RWPE1 (cell line): ENCODE measurements at places on chromosomes 16 and 17.

DNA sequence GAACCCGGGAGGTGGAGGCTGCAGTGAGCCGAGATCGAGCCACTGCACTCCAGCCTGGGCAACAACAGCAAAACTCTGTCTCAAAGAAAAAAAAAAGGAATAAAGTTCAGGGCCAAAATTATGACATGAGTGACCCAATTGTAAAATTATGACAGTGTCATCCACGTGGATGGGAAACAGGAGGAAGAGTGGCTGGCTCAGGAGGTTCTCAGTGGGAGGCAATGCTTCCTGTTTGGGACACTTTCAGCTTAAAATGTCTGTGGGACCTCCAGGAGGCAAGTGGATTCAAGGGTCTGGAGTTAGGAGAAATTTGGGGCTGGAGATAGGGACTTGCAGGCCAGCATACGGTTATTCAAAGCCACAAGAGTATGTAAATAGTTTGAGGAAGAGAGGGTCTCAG lies 8.0 kb upstream of the STX4 start:
- DNase-seq = no peak

GRCh38 chr16:87499189-87499486 lies 6.3 kb upstream of the ZCCHC14 start:
- no peak for DNase-seq

DNA sequence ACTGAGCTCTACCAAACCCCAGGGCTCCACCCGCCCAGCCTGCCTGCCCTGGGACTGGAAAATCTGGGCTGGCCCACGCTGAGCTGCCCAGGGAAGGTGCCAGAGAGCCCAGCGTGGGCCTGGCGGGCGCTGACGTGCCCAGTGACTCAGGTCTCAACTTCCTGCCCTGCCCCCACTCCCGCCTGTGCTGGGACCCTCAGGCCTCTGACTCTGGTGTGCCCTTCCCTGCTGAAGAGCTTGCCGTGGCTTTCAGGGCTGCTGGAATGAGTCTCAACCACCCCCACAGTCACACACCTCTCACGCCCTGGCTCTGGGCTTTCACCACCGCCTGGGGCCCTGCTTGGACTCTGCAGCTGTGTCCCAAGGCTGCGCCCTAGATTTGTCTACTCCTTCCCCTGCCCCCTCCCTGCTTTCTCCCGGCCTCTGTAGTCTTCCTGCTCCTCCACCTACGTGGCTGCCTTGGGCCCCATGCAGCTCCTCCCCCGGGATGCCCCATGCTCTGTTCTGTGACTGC lies 10.4 kb downstream of the LLGL1 start:
- DNase-seq = peak; percentile 82

GRCh38 chr16:57529391-57530103 lies 6.8 kb downstream of the CCDC102A start:
- DNase-seq = no peak

DNA sequence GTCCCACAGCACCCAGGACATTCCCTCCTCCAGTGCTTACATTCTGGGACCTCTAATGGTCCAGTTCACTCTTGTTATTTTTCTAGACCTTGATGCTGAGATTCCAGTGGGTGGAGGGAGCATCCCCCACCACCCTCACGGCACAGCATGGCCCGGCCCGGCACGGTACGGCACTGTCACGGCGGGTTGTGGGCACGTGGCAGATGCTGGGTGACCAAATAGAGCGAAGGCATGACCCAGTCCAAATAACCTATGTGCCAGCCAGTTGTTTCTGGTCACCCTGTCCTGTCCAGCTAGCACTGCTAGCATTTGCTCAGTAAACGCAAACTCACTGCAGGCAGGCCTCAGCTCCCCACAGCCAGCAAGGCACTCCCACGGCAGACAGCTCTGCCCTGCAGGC lies 204.7 kb downstream of the ENGASE start:
- no peak for DNase-seq

DNA sequence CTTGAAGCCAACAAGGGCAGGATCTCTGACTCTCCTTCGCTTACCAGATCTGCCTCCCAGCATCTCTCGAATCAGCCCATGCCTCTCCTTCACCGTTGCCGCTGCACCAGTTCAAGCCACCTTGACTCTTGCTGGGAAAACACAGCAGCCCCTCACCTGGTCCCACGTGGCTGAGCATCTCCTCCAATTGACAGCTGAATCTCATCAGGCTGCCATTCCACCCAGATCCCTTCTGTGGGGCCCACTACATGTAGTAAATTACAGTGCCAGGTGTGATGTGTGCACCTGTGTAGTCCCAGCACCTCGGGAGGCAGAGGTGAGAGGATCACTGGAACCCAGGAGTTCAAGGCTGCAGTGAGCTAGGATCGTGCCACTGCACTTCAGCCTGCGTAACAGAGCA lies 37.8 kb upstream of the C16orf78 start:
- DNase-seq = no peak

GRCh38 chr16:86725401-86725800 lies 147.1 kb downstream of the FOXL1 start:
- DNase-seq = no peak

- DNase-seq = no peak
These were observed 21.7 kb downstream of the MILR1 start for GRCh38 chr17:64470625-64471024.

- no peak for DNase-seq
These were observed 24.9 kb downstream of the ZC3H18 start for GRCh38 chr16:88595101-88595500.

DNA sequence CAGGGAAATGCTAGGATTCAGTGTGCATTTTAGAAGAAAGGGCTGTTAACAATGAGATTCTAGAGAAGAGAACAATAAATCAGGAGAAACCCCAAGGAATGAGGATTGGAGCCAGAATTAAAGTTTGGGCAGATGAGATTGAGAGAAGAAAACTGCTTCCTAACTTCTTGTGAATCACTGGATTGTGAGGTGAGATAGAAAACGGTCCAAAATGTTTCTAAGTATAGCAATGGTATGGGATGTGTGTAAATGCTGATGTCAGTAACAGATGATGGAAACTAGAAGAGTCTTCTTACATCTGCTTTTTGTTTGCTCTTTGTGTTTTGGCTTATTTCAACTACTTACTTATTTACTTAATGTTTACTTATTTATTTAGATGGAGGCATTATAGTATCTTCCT lies 123.0 kb downstream of the KCNJ2 start:
- DNase-seq = no peak

DNA sequence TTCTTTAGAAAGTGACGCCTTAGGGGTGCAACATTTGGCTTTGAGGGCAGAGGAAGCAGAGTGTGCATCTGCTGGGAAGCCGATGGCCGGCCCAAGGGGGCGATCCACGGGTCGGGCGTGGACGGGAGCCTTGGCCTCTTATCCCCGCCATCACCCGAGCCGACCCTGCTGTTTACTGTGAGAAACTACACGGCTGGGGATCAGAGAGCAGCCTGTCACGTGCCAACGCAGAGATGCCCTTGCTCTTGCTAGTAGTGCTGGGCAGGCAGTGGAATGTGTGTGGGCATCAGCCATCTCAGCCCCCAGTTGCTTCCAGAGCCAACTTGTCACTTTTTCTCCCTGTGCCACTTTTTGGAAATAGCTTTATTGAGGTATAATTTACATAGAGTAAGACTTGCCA lies 26.7 kb upstream of the ITGB4 start:
- no peak for DNase-seq

DNA sequence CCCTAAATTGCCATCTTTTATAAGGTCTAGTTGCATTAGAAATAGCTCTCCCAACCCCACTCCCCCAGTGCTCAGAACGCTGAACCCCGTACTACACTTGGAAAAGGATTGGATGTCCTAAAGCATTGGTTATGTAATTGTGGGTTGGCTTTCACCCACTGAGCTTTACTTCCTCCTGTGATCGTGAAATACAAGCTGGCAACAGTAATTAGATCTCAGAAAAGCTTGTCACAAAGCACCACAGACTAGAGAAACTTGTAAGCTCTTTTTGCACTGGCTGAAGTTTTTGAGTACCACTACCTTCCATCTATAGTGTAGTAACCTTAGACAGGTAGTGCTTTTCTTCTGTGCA lies 54.4 kb downstream of the SIAH1 start:
- no peak for DNase-seq

DNA sequence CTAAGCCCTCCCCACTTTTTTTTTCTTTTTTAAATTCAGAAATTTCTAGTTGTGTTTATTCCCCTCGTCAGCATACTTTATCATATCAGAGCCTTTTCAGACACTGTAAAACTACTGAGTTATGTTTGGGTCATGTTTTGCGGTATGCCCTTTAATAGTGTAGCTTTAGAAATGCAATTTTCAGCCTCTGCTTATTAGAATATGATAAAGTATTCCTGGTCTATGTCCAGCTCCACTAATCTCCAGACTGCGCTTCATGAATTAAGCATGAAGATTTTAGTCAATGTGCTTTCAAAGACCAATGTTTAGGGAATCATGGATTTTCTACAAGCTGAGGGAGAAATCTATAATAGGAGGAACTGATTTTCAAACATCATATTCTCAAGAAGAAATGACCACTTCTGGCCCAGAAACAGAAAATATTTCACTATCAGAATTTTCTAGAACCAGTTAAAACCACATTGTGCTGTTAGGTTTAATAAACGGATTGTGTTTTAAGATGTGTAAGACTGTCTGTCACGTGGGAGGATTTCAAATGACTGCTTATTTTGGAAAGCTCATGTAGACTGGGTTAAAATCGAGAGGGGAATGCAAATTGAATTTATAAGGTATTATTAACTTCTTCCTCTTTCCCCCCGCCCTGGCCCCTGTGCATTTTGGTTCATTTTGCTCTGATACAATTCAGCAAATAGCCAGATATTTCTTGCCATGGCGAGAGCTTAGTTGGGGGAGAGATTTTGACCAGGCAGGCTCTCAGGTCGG lies 498.5 kb downstream of the WWOX start:
- no peak for DNase-seq

- DNase-seq = no peak
These were observed 16.6 kb downstream of the TMEM204 start for GRCh38 chr16:1550069-1550468.

DNA sequence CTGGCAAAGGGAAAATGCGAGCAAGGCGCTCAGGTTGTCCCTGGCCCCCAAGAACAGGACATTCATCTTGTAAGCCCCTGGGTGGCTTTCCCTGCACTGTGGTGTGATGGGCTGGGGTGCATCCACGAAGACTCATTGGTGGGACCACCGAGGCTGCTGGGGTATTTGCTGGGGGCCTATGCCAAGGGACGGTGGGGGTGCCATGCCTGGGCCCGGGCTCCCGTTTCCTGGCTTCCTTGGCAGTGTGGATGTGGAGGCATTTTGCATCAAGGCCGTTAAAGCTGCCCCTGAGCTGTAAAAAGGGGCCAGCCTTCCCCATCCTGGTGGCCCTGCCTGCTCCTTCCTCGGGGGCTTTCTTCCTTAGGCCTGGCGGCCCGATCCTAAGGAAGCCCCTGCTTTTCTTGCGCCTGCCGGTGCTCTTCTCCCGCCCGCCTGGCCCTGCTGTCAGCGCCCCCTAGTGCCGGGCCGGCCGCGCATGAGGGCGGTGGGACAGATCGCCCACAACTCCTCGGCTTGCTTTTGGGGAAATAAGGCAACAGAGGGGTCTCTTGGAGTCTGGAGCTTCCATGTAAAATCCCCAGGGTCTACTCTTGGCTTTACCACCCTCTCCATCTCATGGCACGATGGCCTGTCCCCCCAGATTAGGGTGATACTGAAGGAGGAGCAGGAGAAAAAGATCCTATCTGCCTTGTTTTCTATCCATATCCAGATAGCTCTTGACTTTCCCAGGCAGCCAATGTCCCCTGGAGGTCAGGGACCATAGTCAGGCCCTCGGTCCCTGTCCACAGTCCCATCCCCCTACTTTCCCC lies 9.8 kb upstream of the TBX2 start:
- DNase-seq = no peak

GRCh38 chr16:47970291-47970931 lies 185.4 kb downstream of the ABCC12 start:
- DNase-seq = peak; percentile 34

DNA sequence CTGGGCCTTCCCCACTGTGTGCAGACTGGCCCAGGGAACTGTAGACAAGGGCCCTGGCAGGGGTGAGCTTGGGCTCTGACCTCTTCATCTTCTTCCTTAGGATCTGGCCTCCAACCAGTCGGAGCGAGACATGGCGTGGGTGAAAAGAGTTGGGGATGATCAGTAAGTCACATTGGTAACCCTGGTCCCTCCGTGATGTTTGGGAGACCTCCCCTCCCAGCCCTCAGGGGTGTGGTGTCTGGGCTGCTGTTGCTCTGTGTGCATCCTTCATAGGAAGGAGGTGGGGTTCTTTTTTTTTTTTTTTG lies 5.5 kb downstream of the TBKBP1 start:
- no peak for DNase-seq

- no peak for DNase-seq
These were observed 138.7 kb downstream of the SALL1 start for GRCh38 chr16:51012396-51012795.

- DNase-seq = no peak
These were observed 138.1 kb downstream of the PARN start for GRCh38 chr16:14491861-14492529.

DNA sequence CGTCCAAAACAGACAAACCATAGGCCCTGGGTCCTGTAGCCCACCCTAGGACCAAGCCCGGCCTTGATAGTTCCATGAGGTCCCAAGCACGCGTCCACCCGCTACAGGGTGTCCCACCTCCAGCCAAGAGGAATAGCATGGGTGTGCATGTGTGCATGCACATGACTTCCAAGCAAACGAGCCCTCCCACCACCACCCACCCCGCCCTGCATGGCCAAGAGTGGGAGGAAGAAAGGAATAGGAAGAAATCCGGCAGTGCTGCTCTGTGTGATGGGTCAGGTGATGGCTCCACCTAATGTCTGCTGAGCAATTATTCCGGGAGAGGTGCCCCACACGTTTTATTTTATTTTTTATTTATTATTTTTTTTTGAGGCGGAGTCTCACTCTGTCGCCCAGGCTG lies 184.6 kb downstream of the ZNF423 start:
- no peak for DNase-seq

DNA sequence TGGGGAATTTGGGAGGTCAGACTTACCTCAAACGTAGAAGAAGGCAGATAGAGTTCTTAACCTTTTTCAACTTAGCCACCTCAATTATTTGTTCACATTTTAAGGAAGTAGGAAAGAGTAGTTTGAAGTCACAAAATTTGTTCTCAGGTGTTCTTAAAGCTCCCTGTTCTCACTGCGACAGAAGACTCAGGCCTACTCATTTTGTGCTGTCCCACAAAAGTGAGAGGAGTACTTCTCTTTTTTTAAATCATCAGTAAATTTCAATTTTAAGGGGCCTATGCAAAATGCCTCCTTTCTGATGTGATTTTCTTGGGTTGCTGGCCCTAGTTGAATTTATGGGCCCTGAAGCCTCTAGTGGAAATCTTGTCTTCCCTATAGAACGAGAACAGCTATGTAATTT lies 133.4 kb downstream of the MAP2K6 start:
- no peak for DNase-seq

DNA sequence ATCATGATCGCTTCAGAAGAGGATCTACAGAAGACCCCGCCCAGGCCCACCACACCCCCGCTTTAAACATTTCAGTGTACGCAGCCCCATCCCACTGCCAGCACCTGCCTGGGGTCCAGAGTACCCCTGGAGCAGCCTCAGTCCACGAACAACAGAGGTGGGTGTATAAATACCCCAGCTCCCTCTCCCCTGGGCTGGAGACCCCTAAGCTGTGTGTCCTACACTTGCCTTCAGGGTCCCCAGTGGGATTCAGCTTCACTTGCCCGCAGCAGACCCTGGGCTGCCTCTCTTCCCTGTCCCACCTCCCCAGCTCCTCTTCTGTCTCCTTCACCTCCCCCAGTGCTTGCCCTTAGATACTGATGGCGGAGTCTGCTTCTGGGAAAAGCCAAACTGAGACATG lies 105.7 kb downstream of the RBFOX3 start:
- DNase-seq = no peak

GRCh38 chr17:45740553-45741330 lies 43.4 kb upstream of the CRHR1 start:
- peak; percentile 82 for DNase-seq
